ENCODE measurements at places on chromosomes 7 and 10.

DNA sequence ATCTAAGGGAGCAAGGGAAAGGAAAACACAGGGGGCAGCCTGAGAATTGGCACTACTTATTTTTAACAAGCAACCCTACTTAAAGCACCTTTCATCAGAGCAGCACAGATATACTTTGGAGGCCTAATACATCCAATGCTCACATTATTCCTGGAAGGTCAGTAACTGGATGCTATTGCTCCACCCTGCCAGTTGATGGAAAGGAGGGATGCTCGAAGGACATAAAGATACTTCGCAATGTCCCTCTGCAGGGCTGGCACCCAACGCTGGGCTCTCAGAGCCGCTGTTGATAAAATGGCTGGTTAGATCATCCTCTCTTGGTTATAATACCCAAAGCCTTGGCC lies 307.9 kb upstream of the AOAH start:
- DNase-seq = no peak

GRCh38 chr10:24419066-24419465 lies 210.1 kb downstream of the KIAA1217 start:
- DNase-seq = no peak

GRCh38 chr10:70497120-70497545 lies 18.6 kb downstream of the PALD1 start:
- no peak for DNase-seq

- no peak for DNase-seq
These were observed 125.7 kb downstream of the CD36 start for GRCh38 chr7:80764132-80764531.

DNA sequence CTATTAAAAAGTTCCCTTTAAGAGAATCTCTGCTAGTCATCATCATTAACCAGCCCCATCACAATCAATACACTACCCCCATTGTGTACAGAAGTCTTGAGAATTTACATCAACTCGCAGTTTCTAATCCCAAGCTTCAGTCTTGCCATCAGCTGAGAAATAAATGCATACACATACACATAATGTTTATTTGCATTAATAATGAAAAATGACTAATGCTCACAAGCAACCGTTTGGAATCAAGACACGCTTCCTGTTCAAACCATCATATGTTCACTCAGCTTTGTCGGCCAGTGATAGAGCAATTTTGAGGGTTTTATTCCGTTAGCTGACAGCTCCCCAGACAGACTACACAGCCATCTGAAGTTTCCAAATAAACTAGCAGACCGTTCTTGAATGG lies 287.1 kb downstream of the SFMBT2 start:
- no peak for DNase-seq

- DNase-seq = no peak
These were observed 5.5 kb downstream of the LFNG start for GRCh38 chr7:2524808-2525657.

DNA sequence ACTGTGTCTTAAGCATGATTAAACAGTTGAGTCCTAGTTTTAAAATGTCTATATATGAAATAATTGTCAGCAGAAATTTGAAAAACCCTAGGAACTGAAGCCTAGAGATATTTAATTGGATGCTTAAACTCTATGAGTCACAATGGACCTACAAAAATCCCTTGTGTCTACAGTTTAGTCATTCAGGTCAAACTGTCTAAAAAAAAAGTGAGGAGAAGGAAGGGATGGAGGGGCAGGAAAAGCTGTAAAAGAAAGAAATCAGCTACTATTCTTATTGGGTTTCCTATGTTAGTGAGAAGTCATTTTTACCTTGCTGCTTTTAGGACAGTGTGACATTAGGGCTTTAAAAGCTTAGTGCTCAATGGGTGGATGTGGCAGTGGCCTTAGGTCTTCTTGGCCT lies 406.1 kb upstream of the FZD8 start:
- no peak for DNase-seq

DNA sequence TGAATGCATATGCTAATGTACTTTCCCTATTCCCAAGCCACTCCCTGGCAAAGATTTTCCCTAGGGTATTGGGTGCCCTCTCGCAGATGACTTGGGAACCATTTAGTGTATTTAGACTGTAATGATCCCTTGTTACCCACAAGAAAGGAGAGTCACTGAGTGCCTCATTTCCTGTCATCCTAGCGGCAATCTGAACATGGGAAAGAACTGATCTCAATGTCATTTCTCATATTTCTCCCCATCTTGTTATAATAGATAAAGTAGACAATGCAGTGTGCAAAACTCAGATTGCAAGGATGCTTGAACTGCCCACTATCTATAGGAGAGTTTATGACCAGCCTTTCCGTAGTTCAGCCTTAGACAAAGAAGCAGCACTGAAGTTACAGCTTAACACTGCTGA lies 123.3 kb downstream of the MICU1 start:
- no peak for DNase-seq

GRCh38 chr7:16648551-16648950 lies 2.6 kb downstream of the BZW2 start:
- no peak for DNase-seq

DNA sequence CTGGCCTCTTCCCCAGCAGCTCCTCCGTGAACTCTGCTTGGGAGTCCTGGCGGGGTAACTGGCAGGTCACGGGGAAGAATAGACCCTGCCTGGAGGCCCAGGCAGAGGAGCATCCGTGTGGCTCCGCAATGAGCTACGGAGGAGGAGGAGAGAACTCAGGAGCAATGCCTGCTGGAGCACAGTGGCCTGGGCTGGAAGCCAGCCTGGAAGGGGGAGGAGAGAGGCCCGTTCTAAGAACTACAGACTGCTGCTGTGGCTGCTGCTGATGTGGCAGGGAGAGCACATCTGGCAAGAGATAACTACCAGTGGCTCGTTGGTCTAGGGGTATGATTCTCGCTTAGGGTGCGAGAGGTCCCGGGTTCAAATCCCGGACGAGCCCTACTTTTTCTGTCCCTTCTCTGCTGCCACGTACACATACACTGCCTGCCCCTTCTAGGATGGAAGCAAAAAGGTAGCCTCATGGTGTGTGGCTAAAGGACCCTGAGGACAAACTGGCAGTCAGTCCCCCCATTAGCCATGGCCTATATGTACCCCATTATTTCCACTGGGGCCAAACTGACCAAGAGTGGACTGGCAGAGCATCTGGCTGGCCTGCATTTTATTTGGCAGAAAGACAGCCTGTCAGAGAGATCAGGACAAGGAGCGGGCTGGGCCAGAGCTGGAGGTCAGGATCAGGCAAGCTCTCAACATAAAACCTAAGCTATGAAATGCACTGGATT lies 7.7 kb upstream of the OPN1SW start:
- DNase-seq = peak; percentile 66

DNA sequence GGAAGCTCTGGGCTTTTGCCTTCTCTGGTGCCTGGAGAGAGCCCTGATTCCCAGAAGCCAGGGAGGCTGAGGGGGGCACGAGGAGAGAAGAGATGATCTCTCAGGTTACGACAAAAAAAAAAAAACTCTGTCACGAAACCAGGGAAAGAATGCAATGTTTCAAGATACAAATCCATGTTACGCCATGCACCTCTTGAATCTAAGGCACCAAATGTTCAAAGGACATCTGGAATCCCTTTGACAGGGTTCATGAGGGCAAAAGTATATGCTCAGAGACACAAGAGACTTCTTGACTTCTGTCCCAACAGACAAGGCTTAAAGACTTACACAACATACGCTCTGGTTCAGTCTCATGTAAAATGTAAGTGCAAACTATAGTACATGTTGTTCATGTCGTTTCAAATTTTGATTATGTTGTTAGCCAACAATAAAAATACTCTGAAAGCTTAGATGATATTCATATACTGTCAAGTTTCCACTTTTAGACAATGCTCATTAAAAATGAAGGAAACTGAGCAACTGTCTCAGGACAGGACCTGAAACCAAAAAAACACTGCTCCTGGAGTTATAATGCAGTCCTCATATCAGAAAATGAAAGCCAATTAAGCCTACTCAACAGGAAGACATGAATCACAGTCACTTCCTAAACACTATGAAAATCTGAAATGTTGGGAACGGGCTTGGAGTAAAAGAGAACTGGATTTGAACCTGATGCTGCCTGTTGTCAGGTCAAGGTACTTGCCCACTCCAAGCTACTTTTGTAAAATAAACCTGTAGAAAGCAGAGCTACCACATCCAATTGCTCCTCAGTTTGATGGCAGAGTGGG lies 72.3 kb downstream of the CHCHD3 start:
- DNase-seq = no peak

GRCh38 chr7:35991511-35992232 lies 161.4 kb upstream of the EEPD1 start:
- DNase-seq = no peak

- DNase-seq = no peak
These were observed 239.8 kb downstream of the ETV1 start for GRCh38 chr7:13749636-13750035.

- no peak for DNase-seq
These were observed 225.8 kb upstream of the KLF14 start for GRCh38 chr7:130959743-130960207.

DNA sequence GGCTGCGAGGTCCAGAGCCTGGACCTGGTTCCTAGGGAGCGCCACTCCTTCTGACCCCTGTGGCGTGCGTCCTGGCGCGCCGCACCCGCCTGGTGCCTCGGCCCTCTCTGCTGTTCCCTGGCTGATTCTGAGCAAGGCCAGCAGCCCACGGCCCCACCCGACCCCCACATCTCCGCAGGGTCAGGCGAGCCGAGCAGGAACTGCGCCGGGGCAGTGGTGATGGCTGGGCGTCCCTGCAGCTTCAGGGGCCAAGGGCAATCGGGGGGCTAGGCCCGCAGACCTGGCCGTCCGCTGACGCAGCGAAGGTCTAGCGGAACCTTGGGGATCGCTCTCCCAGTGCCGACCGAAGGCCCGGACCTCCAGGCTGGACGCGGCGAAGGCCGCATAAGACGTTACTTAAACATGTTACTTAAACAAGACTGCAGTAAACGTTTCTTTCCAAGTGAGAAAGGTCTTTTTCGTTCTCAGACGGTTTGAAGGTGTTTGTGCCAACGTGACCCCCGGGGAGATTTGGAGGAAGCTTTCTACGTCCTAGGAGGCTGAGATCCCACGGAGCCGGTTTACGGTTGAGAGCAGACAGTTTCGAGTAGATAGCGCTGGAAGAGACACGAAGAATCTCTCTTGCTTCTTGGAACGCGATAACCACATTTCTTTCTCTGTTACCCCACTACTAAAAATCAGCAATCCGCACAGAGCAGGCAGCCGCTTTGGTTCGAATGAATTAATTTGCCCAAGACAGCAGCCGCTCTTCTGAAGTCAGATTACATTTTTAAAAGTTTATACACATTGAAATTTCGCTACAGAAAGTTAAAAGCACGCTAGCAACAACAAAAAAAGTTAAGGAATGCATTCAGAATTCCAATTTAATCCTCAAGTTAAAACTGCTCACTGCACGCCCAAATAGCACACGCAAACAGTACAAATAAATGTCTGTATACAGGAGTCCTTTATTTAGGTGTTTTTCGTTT lies 4.9 kb upstream of the NKX2-3 start:
- no peak for DNase-seq

DNA sequence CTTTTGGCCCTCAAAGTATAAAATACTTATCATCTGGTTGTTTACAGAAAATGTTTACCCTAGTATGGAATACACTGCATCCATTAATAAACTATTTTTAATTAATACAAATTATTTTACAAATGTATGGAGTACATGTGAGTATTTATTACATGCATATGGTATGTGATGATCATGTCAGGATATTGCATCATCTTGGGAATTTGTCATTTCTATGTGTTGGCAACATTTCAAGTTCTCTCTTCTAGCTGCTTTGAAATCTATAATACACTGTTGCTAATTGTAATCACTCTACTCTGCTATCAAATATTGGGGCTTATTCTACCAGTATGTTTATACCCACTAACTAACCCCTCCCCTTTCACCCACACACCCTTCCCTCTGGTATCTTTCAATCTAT lies 103.9 kb upstream of the THSD7A start:
- no peak for DNase-seq

- DNase-seq = no peak
These were observed 2.3 kb downstream of the DDIT4 start for GRCh38 chr10:72276013-72276387.

DNA sequence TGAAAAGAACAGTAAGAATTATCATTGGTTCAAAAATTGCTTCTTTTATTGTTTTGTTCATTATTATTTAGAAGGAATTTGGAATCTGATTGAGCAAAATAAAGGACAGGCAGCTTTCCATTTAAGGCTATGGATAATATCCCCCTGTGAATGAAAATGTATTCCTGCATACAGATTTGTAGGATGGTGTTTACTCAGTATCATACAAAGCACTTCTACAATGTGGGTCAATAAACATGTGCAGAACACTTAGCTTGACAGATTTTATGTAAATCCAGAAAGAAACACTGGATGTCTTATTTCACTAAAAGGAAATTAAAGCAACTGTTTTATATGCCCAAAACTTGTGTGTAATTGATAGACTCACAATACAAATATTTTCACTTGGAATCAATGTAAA lies 189.7 kb downstream of the THSD7A start:
- no peak for DNase-seq

DNA sequence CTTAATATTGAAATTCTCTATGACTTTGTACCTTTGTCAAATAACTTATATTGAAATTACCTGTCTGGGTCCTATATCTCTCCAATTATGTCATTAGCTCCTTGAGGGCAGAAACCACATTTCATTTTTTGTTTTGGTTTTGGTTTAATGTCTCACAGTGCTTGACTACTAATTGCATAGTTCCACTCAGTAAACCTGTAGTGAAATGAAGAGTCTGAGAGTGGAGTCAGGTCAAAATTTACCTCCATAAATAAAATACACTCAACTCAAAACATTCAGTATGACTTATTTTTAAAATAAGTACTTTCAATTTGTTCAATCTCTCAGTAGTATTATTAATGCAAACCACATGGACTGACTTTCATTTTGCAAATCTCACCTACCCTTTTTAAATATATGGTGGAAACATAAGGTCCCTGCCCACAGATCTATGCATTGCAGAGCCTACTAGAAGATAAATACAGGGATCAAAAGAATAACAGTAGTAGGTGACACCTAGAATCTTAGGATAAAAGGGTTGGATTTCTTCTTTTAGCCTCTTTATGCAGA lies 32.5 kb downstream of the PDE1C start:
- DNase-seq = no peak

DNA sequence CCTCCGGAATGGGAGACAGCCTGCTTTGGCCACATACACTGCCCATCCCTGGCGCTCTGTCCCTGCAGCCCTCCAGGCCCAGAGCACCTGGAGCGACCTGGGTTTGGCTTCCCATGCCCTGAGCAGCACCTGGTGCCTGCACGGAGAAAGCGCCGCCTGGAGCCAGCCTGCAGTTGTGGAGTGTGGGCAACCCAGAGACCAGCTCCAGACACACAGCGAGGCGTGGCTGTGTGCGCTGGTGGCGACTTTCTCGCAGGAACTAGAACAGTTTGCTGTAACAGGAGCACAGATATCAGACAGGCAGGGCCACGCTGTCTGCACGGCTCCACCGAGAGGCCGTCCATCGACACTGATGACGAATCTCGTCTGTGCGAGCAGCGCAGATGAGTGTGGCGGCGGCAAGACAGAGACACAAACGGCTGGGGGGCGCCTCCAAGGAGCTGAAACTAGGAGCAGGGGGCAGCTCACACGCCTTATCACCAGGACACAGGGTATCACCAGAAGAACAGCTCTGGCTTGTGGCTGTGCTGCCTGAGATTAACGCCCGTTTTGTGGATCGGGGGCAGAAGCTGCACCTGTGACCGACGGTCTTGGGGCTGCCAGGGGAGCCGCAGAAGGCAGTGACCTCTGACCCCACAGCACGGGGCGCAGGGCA lies 275.3 kb downstream of the DNAJB6 start:
- DNase-seq = no peak
